ENCODE measurements at places on chromosomes 2 and 18.

- no peak for DNase-seq
These were observed 37.0 kb downstream of the ROCK1 start for GRCh38 chr18:21074336-21075323.

DNA sequence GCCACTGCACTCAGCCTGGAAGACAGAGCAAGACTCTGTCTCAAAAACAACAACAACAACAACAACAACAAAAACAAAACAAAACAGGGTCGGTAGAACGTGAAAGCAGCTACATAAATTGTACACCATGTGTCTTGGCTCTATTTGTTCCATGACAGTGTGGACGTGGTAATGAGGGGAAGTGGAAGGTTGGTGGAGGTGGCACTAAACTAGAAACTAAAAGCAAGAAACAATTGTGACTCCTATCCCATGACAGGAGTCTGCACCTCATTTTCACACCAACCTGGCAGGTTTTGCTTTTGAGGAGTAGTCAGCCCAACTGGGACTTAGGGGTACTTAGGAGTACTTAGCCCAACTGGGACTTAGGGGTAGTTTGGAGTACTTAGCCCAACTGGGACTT is 62.5 kb upstream of the MRPS9 start:
- DNase-seq: no peak

- DNase-seq: no peak
These were observed 197.9 kb upstream of the TWIST2 start for GRCh38 chr2:238649936-238650518.

DNA sequence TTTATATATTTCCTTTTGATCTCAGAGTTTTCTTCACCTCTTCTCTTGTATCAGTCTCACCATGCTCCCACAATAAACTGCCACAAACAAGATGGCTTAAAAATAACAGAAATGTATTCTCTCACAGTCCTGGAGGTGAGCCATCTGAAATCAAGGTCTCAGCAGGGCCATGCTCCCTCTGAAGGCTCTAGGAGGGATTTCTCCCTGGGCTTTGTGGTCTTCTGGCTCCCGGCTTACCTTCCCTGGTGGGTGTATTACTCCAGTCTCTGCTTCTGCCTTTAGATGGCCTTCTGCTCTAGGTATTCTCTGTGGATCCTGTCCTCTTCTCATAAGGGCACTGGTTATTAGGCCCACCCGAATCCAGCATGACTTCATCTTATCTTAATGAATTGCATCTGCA is 994.7 kb upstream of the POU3F3 start:
- no peak for DNase-seq

GRCh38 chr18:39840856-39841481 is 2114.1 kb upstream of the PIK3C3 start:
- peak; percentile 2 for DNase-seq

DNA sequence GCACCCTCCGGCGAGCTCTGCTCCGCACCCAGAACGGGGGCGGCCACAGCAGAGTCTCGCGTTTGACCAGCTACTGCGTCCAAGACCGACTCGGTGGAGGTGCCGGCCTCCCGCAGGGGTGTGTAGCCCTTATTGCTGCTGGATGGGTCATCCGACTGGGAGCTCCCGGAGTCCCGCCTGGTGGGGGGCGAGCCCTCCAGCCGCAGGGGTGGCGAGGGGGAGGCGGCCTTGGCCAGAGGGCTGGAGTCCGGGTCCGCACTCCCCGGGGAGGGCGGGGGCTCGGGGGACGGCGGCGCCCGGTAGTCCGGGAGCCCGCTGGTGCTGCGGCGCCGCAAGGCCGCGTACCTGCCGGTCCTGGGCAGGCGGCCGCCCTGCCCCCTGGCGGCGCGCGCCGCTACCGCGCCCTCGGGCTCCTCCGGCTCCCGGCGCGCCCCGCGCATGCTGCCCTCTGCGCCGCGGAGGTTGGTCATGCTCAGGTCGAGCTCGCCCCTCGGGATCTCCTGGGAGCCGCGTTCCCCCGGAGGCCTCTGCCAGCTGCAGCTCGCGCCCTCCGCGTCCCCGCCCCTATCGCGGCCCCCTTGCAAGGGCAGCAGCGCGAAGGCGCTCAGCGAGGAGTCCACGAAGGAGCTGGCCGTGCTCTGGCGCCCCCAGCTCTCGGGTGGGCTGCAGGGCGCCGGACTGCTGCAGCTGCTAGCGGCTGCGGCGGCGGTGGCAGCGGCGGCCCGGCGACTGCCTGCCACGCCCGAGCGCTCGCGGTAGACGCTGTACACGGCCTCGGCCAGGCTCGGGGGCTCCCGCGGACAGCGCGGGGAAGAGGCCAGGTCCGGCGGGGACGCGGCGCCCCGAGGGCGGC is 4.8 kb downstream of the TMEM200C start:
- DNase-seq: no peak

DNA sequence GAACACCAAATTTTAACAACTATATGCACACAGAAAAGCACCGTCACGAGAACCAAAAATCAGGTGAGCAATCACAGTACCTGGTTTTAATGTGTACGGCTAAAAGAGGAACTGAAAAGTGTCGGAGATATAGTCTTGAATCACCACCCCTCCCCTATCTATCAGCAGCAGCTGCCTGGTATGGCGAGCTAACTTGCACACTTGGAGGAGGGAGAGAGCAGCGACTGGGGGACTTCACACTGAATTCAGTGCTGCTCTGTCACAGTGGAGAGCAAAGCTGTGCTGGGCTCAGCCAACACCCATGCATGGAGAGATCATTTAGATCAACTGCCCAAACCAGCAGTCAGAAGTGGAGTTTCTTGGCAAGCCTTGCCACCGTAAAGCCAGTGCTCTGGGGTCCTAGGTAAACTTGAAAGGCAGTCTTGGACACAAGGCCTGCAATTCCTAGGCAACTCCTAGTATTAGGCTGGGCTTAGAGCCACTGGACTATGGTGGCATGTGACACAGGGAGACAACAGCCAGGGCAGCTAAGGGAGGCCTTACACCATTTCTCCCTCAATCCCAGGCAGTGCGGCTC is 89.2 kb upstream of the CD226 start:
- DNase-seq: no peak

- peak; percentile 38 for DNase-seq
These were observed 232.8 kb downstream of the GRB14 start for GRCh38 chr2:164388511-164388910.

DNA sequence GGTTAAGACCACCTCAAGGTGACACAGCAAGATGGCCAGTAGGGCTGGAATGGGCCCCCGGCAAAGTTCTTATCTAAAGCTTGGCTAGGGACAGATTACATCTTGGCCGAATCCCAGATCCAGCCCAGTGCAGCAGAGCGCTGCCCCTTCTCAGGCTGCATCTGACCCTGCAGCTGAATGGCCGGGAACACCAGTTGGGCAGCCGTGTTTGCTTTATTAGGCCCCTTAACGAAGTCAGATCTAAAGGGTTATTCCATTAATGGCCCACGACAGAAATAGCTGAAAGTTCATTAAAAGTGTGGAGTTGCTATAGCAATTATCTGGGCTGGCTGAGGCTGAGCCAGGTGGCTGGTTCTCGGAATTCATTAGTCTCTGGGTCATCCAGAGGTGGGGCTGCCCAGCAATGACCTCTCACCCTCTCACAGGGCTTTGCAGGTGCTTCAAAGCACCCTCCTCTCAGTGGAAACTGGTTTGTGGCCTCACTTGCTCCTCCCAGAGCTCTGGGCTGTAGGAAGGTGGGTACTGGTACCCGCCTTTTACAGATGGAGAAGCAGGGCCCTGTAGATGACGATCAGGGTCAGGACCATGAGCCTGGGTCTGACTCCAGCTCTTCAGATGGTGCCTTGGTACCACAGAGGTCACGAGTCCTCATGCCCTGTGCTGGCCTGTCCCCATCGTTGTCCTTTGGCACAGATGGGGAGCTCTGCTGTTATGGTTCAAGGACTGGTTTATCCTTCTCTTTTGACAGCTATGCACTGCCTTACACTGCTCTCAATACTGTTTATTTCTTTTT is 68.8 kb downstream of the EMX1 start:
- no peak for DNase-seq

DNA sequence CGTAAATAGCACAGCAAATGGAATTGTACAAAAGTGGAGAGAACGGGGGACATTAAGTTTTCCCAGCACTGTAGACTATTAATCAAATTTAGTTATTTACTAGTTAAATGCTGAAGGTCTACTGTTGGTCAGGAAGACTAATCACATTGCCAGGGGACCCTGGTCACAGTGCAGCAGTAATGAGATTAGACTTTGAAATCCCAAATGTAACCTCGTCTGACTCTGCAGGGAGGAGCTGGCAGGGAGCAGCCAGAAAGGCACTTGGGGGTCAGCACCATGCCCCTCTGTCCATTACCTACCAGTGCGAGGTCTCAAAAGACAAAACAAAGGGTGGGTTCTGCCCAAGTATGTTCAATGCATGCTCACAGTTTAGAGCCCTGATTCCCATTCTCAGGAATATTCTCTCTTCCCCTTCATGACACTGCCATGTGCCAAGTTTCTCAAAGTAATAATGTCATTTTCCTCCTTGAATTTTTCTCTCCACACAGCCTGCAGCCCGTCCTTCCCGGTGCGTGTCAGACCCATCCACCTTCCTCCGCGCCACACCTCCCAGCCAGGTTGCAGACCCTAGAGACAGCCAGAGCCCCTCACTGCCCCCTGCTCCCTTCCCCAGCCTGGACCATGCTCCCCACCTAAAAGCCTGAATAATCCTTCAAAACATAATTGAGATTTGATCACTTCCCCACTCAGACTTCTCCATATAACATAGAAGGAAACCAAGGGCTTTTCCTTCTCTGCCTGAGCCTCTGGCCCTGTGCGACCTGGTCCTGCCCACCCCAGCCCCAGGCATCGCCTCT is 52.5 kb downstream of the TMEM18 start:
- no peak for DNase-seq

- DNase-seq: no peak
These were observed 137.1 kb downstream of the DPP10 start for GRCh38 chr2:114579542-114579941.

DNA sequence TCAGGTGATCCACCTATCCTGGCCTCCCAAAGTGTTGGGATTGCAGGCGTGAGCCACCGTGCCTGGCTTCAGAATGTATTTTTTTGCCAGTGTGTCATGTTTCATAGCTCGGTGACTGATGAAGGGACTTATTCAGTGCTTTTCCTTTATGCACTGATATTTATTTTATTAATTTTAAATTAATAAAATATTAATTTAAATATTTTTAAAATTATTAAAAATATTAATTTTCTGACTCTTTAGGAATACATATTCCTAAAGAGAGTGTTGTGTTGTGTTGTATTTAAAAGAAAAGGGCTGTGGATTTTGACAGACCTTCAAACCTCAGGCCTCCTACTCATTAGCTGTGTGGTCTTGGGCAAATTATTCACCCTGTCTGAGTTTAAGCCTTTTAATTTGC is 22.3 kb downstream of the RAB27B start:
- no peak for DNase-seq

GRCh38 chr2:193837111-193837738 is 1642.5 kb upstream of the TMEFF2 start:
- peak; percentile 20 for DNase-seq

- peak; percentile 91 for DNase-seq
These were observed 132.9 kb downstream of the SOCS6 start for GRCh38 chr18:70421471-70422390.

- DNase-seq: no peak
These were observed 2.3 kb upstream of the ARHGAP25 start for GRCh38 chr2:68732036-68732932.

GRCh38 chr2:119137502-119137901 is 21.0 kb downstream of the C1QL2 start:
- DNase-seq: no peak

DNA sequence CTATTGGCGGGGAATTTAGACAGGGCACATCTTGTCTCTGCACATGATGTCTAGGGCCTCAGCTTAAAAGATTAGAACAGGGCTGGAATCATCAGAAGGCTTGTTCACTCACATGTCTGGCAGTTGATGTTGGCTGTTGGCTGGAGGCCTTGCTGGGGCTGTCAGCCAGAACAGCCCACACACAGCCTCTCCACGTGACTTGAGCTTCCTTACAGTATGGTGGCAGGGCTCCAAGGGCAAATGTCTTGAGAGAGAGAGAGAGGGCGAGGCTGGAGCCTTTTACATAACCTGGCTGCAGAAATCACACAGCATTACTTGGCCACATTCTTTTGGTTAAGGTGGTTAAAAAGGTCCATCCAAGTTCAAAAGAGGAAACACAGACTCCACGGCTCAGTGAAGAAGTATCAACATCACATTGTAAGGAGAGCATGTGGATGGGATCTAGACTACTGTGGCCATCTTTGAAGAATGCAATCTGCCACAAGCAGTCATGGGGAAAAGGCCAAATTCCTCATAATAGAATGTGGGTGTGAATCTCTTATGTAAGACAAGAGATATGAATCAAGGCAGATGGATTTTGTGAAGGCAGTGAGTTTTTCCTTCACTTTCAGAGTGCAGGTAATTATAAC is 30.4 kb downstream of the SRSF7 start:
- DNase-seq: peak; percentile 95

DNA sequence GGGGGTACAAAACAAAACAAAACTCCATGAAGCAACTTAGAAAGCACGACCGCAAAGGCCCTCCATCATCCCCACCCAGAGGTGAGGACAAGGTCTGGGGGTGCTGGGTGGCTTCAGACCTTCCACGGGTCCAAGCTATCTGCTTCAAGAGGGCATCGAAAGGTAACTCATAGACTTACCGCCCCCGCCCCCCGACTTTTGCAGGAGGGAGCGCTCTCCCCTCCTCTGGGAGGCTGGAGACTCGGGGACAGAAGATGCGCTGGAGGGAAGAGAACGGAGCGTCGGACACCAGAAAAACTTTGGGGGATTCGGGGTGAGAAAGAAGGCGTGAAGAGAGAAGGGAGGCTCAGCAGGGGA is 300 bp upstream of the STON1 start:
- no peak for DNase-seq

DNA sequence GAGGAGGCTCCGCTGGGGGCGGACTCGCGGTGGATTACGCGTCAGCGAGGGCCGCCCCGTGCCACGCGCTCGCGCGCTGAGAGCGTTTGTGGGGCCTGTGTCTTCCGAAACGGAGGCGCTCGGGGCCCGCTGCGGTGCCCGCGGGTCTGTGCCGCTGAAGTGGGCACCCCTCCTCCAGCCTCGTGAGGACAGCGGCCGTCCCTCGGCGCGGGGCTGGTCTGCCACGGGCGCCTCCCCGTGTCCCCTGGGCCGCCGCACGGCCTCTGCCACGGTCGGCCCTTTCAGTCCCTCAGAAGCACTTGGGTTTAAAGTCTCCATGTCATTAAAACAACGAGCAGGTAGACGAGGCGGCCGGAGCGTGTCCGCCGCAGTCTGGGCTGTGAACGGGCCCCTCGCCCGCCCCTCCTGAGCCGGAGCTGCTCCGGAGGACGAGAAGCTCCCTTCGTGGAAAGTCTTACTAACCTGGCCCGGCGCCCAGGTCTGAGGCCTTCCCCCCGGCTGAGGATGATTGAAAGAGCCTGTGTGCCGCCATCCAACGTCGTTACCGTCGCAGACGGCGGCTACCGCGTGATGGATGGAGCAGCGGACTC is 97.6 kb downstream of the NFATC1 start:
- DNase-seq: no peak

DNA sequence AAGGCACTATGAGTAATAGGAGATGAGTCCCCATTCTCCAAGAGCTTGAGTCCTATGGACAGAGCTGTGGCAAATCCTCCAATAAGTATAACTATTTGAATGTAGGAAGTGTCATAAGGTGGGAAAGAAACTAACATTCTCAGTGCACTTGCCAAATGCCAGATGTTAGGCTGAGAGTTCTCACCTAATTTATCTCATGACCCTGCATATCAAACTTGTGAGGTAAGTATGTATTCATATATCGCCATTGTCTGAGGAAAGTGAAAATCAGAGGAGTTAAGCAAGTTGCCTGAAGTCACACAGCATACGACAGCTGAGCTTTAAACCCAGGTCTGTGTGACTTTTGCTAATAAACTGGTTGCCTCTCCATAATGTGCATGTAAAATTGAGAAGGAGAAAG is 169.5 kb downstream of the TTC32 start:
- DNase-seq: no peak

Data from GM04504 (cell line).